ENCODE measurements at places on chromosomes 5 and 9.

- no peak overlapping the region for H3K4me3 ChIP-seq
- no peak for DNase-seq
- no peaks in the 10 kb centered on the region for H3K27me3 ChIP-seq
- H3K36me3 ChIP-seq: no peaks in the 10 kb centered on the region
- H3K27ac ChIP-seq: peak overlapping the region; percentile 42
Observed at GRCh38 chr5:56175488-56175887, 57.6 kb downstream of the ANKRD55 start.

DNA sequence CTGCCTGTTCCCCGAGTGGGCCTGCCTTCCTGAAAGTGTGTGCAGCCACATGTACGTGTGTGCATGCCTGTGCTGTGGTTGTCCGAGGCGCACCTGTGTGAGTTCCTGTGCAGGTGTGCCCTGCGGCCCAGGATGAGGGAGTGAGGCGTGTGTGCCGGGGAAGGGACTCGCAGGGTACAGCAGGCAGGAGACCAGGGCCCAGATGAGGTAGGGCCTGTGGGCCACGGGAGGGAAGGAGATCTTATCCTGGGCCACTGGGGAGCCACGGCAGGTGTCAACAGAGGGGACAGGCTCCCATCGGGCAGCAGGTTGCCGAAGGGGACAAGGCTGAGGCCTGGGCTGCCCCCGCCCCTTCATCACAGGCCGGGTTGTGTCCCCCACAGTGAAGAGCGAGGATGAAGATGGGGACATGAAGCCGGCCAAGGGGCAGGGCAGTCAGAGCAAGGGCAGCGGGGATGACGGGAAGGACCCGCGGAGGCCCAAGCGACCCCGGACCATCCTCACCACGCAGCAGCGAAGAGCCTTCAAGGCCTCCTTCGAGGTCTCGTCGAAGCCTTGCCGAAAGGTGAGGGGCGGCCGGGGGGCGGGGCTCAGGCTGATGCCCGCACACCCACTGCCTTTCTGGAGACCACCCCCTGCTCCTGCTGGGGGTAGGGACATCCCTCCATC, 79.2 kb downstream of the LMX1B start:
- no peaks in the 10 kb centered on the region for H3K36me3 ChIP-seq
- no peaks in the 10 kb centered on the region for H3K4me1 ChIP-seq
- no peak overlapping the region for H3K4me3 ChIP-seq
- H3K27ac ChIP-seq: no peak overlapping the region
- no peak for DNase-seq

DNA sequence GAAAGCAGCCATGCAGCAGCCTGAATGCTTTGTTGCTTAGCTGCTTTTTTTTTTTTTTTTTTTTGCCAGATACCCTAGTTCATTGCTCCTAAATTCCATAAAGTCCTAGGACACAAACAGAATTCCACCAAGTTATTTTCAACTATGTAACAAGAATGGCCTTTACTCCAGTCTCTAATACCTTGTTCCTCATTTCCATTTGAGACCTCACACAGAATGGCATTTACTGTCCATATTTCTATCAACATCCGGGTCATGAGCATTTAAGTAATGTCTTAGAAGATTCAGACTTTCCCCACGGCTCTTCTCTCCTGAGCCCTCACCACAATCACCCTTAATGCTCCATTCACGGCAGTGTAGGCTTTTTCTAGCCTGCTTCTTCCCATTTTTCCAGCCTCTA, 31.7 kb upstream of the FBXW11 start:
- no peak overlapping the region for H3K27ac ChIP-seq
- no peak overlapping the region for H3K4me3 ChIP-seq
- H3K27me3 ChIP-seq: no peaks in the 10 kb centered on the region

DNA sequence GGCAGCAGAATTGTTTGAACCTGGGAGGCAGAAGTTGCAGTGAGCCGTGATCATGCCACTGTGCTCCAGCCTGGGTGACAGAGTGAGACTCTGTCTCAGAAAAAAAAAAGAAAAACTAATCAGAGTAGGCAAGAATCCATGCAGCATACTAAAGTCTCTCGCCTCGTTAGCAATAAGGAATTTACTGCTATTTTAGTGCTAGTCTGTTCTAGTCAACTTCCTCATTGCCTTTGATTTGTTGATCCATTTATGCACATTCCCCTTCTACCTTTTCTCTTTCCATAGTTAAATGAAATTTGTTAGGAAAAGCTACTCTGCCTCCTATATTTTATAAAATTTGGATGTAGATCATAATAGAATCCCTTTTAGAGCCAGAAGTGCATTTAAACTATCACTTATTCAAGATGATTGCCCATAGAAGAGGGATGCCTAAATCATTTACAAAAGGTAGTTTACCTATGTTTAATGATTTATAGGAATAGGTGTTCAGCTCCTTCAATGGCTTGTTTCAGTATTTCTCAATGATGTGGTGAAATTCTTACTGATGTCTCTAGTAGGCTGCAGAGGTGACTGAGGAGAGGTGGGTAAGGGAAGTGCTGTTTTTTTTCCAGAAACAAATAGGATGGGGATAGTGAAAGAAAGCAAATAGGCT, 1.9 kb downstream of the LRRC19 start:
- DNase-seq: no peak
- no peak overlapping the region for H3K4me3 ChIP-seq
- no peaks in the 10 kb centered on the region for H3K36me3 ChIP-seq
- H3K4me1 ChIP-seq: no peaks in the 10 kb centered on the region

- H3K4me3 ChIP-seq: no peak overlapping the region
- H3K27me3 ChIP-seq: no peaks in the 10 kb centered on the region
- peaks cover 39% of the 10 kb centered on the region for H3K4me1 ChIP-seq
- no peak overlapping the region for H3K27ac ChIP-seq
- no peak for DNase-seq
- no peaks in the 10 kb centered on the region for H3K36me3 ChIP-seq
Observed at GRCh38 chr5:55604611-55605067, 69.9 kb upstream of the PLPP1 start.

GRCh38 chr5:103424453-103425205, 138.0 kb downstream of the NUDT12 start:
- no peak overlapping the region for H3K4me3 ChIP-seq
- H3K27ac ChIP-seq: no peak overlapping the region
- H3K27me3 ChIP-seq: no peaks in the 10 kb centered on the region
- H3K4me1 ChIP-seq: no peaks in the 10 kb centered on the region
